Nasal cavity respiratory epithelium epithelial cell of viscerocranial mucosa (primary cell): ENCODE measurements at places on chromosomes 3 and 15. TPM values are rescaled to one million over a fixed set of nuclear protein-coding genes. Genes with fewer than 3 reads are reported as not detected.

DNAH12 gene
- under 0.01 and 0.21 TPM in 2 replicates for total RNA-seq

C3orf20 gene
- total RNA-seq, result not detected in 2 replicates

TIGIT gene
- not detected in 2 replicates for total RNA-seq

COL6A6 gene
- not detected in 2 replicates for total RNA-seq

PRTG gene
- total RNA-seq, result under 0.01 TPM in 1 of 2 replicates, not detected in the other

GALNT15 gene
- total RNA-seq, result 0.07 and 0.34 TPM in 2 replicates

AGTR1 gene
- not detected in 2 replicates for total RNA-seq

GP9 gene
- total RNA-seq, result not detected in 2 replicates

DHFR2 gene
- total RNA-seq, result 2.4 and 4.2 TPM in 2 replicates

STAC gene
- 1.7 and 1.9 TPM in 2 replicates for total RNA-seq

ERICH6 gene
- not detected in 2 replicates for total RNA-seq

SLC7A14 gene
- total RNA-seq, result under 0.01 TPM in 1 of 2 replicates, not detected in the other

FETUB gene
- total RNA-seq, result not detected in 2 replicates

TEX9 gene
- 2.4 and 8.3 TPM in 2 replicates for total RNA-seq
